ENCODE measurements at places on chromosomes 5 and 9.

DNA sequence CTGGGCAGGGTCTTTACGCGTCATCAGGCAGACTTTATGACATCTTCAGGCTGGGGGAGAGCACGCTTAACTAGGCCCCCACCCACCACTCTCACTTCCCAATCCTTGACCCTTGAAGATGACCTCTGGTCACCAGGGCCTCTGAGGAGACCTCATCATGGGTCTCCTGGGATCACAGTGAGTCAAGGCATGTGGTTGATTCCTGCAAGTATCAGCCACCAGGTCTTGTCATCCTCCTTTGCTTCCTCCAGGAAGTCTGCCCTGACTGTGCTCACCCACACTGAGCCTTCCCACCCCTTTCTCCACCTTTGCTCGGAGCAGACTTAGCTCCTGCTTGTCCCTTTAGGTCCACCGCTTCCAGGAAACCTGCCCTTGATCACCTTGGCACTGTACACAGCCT lies 17.3 kb downstream of the ODF2 start:
- DNase-seq, result no peak

- DNase-seq, result no peak
Measured at GRCh38 chr9:104772714-104773510, 9.0 kb downstream of the NIPSNAP3B start.

DNA sequence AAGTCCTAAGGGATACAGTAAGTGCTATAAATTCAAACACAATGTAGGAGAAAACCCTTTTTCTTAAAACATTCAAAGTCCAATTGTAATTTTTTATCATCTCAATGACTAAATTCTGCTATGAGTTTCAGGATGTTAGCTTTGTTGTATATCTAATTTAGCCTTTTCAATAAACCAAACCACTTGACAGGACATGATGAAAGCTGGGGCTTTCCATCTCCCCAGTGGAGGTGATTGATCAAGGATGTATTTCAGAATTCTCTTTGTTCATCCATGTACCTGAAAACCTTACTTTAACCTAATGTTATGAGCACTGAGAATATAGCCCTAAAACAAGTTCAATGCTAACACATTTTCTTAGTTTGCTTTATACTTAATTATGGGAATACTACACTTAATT lies 639.0 kb upstream of the ITGA1 start:
- no peak for DNase-seq

DNA sequence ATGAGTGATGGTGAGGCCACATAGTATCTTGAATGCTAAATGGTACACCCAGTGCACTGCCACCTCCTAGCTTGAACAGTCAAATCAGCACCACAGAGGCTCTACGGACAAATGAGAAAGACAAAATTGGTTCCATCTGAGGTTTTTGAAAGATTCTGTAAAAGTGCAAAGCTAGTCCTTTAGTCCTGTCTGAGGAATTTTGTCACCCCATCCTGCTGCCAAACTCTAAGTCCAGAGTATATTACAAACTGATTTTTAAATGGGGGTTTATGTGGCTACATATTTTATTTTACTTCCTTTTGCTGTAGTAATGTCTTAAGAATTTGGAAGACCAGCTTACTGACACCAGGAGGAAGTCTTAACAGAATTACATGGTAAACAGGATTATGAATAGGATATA lies 7.7 kb downstream of the FREM1 start:
- DNase-seq, result no peak
